Caudate nucleus (tissue), 63 donors: ENCODE measurements at places on chromosomes 7 and 10.

DNA sequence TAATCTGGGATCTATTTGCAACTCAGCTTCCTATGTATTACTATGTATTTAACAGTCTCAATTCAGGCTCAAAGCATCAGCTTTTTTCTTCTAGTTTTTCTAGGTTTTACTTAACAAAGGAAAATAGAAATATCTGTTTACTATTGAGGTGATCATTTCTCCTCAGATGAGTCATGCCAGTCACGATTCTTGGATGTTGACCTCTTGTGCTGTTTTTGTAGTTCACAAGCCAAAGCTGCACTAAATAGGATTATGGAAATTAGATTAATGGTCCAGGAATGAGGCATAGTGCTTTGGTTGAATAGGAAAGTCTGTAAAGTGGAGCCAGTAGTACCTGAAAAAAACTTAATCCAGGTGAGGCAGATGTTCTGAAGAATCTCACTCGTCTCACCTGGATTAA, 198.3 kb upstream of the KAT6B start:
- DNase-seq, result no peak

DNA sequence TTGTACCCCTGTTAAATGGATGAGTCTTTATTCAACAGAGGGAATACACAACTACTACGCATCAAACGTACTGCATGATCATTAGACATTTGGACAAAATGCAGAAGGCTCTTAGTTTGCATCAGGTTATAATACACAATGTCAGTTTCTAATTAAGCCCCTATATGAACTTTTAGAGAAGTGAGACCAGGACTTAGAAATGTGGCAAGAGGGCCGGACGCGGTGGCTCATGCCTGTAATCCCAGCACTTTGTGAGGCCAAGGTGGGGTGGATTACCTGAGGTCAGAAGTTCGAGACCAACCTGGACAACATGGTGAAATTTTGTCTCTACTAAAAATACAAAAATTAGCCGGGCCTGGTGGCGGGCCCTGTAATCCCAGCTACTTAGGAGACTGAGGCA, 76.3 kb upstream of the MGMT start:
- DNase-seq, result no peak

DNA sequence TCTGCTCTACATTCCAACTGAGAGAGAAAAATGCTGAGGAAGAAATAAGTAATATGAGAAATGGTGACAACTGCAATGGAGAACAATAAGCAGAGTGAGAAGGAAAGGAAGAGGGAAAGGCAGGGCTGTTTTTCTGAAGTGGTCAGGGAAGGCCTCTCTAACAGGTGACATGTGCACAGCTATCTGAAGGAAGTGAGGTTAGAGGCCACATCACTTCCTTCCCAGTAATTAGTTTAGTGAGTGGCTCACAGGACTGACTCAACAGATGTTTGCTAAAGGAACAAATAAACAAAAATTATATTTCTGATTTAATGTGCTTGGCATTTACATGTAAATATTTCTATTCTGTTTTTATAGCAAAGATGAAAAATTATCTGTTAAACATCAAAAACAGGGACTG, 77.9 kb downstream of the ARHGAP21 start:
- DNase-seq, result no peak

DNA sequence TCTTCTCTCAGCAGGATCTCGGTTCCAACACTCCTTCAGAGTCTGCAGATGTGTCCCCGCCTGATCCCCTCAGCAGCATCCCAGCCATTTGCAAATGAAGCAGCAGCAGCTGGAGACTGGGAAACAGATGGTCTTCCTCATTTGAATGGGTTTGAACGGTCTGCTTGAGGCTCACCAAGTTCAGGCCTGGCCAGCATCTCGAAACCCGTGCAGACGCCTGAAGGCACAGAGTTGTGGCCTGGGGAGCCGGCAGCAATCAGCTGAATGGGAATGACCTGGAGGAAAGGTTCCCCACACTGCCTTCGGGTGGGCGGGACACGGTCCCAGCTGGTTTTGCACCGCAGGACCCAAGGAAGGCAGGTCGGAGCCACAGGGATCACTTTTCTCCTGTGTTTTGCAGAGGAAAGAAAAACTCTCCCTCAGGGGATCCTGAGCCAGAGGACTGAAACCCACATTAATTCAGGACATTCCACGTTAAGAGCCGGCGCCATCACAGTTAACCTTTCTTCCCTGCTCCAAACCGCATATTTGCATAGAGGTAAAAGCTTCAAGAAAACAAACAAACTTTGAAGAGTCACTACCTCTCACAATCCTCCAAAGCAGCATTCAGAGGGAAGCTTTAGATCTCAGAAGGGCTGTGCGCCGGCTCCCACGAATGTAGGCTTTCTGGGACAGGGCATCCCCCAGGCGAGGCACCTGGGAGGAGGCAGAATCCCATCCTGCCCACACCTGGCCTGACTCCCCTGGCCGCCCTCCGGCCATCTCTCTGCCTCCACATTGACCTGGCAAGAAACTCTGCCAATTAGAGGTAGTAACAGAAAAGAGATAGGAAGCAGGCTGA, 17.7 kb downstream of the FGFR2 start:
- DNase-seq, result no peak

- peak; percentile 53 for DNase-seq
These were observed 11.3 kb upstream of the SAMD8 start for GRCh38 chr10:75099952-75100763.

DNA sequence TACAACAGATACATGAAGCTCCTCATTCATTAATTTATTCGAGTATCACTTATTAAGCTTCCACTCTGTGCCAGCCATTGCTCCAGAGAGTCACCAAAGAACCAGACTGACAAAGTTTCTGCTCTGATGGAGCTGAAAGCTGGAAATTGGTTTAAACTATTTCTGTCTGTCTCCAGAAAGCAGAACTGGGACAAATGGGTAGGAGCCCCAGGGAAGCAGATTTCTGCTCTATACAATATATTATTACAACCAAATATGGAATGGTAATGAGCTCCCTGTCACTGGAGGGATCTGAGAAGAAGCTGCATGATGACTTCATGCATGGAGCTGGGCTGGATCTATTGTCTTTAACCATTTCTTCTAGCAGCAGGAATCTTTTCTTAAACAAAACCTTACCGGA, 165.4 kb upstream of the ADO start:
- DNase-seq, result no peak

DNA sequence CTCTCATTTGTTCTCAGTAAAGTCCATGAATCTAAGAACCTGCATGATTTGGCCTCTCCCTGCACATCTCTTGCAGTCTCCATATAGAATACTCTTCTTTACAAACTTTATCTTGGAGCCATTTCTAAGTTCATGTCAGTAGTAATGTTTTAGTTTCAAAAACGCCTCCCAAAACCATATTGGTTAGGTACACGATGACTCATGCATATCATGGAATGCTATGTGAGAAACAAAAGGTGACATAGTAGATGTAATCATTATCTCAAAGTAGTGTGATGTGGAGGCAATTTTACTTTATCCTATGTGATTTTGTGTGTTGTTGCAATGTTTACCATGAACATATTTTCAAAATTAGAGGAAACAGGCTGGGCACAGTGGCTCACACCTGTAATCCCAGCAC, 520.7 kb downstream of the KCNMA1 start:
- no peak for DNase-seq

- no peak for DNase-seq
These were observed 191.7 kb downstream of the TFEC start for GRCh38 chr7:115838829-115839228.
